ENCODE measurements at places on chromosomes 2 and 18.

DNA sequence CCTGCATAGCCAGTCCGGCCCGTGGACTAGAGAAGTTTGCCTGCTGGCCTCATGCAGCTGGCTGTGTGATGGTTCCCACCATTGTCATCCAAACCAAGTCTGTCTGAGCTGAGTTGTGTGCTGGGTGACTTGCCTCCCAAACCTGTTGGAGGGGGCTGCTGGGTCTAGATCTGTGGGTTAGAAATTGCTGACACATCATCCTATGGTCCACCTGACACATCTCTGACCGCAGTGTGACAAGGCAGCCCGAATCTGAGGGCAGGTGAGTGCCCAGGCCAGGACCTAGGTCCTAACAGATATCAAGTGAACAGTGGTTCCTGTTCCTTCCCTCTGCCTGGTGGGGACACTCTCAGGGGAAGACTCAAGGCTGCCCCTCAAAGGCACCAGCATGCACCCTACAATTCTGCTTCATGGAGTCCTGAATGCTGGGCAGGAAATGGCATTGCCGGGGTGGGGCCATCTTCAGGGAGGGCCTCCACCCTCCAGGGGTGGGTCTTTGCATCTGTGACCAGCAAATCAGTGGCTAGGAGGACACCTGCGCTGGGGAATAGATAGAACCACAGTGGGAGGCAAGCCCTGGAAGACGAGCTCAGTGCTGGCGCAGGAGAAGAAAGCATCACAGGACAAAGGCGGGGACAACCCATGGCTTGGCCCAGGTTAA, 117.9 kb upstream of the ID2 start:
- H3K36me3 ChIP-seq = no peaks in the 10 kb centered on the region
- peak; percentile 74 for DNase-seq
- H3K27ac ChIP-seq = no peak overlapping the region
- H3K4me3 ChIP-seq = no peak overlapping the region
- no peaks in the 10 kb centered on the region for H3K27me3 ChIP-seq
- no peaks in the 10 kb centered on the region for H3K4me1 ChIP-seq

DNA sequence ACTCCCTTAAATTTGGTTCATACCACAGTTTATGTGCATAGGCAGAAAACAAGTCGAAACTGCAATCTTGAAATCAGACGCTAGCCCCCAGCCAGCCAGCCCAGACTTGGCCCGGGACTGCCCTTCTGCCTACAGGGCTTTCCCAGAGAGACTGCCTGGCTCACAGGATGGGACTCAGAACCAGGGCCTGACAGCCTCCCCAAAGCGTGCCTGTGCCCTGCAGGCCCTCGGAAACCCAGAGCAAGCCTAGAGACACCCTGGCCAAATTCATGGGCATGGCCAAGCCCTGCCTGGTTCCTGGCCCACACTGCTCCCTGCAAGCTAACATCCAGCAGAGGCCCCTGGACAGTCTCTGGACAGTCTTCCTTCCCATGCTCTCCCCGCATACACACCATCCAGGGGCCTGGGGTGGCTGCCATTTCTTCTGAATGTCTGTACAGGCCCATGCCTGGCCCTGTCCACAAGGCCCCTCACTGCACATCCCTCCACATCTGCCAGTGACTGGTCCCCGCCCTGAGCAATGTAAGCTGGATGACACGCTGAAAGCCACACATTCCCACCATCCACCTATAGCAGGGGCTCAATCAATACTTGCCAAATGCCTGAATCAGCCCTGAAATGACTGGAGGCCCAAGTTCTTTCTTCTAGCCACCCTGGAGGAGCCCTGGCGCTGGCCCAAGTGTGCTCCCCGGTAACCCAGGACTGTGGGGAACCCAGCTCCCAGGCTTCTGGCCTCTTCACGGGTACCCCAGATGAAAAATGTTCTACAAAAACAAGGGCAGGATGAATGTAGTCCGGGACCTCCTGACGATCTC, 73.1 kb downstream of the HDAC4 start:
- peak; percentile 69 for DNase-seq
- H3K4me1 ChIP-seq = peaks cover 40% of the 10 kb centered on the region
- no peaks in the 10 kb centered on the region for H3K27me3 ChIP-seq
- H3K27ac ChIP-seq = peak overlapping the region; percentile 57
- H3K36me3 ChIP-seq = no peaks in the 10 kb centered on the region

GRCh38 chr2:191304939-191305875, 60.0 kb downstream of the MYO1B start:
- H3K4me1 ChIP-seq = peaks cover 16% of the 10 kb centered on the region
- H3K36me3 ChIP-seq = no peaks in the 10 kb centered on the region
- H3K27me3 ChIP-seq = no peaks in the 10 kb centered on the region
- H3K27ac ChIP-seq = peak overlapping the region; percentile 65

DNA sequence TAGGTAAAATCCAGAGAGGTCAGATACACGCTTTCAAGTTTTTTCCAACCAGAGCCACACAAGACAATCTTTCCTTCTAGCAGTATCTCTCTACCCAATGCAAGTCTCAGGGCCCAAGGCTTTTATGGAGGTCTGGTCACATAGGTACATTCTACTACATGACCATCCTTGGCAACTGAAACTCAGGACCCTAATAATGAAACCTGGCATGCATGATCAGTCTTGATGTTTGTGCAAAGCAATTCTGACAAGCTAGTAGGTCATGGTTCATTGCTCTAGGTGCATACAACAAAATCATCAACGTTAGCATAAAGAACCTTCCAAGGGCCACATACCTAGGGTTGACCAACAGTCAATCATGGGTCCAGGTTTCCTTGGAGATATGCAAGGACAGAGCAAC, 33.2 kb upstream of the CCDC88A start:
- no peak overlapping the region for H3K27ac ChIP-seq
- H3K4me3 ChIP-seq = no peak overlapping the region
- H3K27me3 ChIP-seq = no peaks in the 10 kb centered on the region
- DNase-seq = no peak

DNA sequence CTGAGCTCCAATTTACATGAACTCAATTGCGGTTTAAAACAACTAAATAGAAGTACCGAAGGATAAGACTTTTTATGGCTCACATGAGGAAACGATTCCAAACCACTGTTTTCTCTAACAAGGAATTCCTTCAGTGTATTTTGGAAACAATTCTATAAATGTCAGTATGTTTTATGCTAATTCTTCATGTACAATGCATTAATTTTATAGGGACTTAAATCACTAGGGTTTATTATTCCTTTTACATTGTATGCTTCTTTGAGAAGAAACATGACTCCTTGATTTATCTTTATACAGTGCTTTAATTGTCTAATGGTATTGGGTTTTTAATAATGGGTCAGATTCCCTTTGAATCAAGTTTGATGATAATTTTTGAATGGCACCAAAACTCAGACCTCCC, 566.8 kb downstream of the EPHA4 start:
- H3K27ac ChIP-seq = no peak overlapping the region
- H3K27me3 ChIP-seq = no peaks in the 10 kb centered on the region
- H3K36me3 ChIP-seq = no peaks in the 10 kb centered on the region
- H3K4me3 ChIP-seq = no peak overlapping the region
- H3K4me1 ChIP-seq = peaks cover 2% of the 10 kb centered on the region

- H3K4me3 ChIP-seq = no peak overlapping the region
- no peak overlapping the region for H3K27ac ChIP-seq
- no peak for DNase-seq
- H3K36me3 ChIP-seq = no peaks in the 10 kb centered on the region
- no peaks in the 10 kb centered on the region for H3K27me3 ChIP-seq
- no peaks in the 10 kb centered on the region for H3K4me1 ChIP-seq
These were observed 204.3 kb upstream of the ZC3H15 start for GRCh38 chr2:186281726-186282125.

All from suprapubic skin (tissue), 4 donors.